Activated CD8-positive, alpha-beta T cell treated with anti-CD3 and anti-CD28 coated beads for 36 hours (primary cell): ENCODE measurements at places on chromosomes 1 and 21. TPM values are rescaled to one million over a fixed set of nuclear protein-coding genes. Genes with fewer than 3 reads are reported as not detected.

DNA sequence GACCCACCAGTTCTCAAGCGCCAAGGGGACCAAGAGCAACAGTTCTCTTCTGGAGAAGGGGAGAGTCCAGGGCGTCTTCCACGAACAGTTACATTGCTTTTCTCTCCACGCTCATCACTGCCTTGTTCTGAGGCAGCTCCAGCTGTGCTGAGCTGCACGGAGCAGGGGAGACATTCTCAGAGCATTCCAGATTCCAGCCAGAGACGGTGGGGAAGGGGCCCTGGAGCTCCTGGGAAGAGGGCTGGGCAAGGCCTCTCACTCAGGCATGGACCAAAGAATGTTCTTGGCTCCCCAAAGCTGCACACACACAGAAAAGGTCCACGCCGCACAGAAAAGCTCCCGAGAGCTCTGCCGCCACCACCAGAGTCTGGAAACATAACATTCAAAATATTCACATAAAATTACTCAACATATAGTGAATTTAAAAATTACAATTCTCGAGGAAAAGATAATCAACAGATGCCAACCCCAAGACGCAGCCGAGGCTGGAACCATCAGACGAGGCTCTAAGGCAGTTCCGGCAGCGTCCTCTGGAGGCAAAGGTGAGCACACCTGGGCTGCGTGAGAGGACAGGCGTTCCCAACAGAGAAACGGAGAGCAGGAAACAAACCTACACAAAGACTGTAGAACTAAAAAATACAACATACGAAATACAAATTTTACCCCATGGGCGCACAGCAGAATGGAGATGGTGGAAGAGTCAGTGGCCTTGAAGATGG, 40.5 kb downstream of the UBE2G2 start:
- peaks cover 15% of the 10 kb centered on the region for H3K4me1 ChIP-seq
- no peaks in the 10 kb centered on the region for H3K36me3 ChIP-seq
- H3K27ac ChIP-seq, result no peak overlapping the region
- H3K4me3 ChIP-seq, result no peak overlapping the region
- H3K27me3 ChIP-seq, result no peaks in the 10 kb centered on the region

DNA sequence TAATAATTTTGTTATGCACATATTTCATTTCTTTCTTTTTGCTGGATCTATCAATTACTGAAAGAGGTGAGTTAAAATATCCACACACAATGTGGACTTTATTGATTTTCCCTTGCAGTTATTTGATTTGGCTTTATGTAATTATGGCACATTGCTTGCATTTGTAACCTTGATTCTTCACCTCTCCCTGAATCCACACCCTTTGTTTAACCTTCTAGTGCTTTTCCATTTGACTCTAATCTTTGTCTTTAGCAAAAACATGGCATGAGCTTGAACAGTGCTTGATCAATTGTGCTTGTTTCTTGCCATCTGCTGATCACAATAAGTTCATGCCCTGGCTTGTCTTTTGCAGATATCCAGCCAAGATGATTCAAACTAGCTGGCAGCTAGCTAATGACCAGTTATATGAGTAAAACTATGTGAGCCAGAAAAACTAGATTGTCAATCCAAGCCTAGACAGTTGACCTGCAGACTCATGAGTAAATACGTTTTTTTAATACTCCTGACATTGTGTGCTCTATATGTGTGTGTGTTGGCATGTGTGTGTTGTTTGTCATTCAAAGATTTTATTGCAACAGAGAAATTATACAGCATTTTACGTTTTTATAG, 899.2 kb downstream of the NCAM2 start:
- no peaks in the 10 kb centered on the region for H3K27me3 ChIP-seq
- H3K27ac ChIP-seq, result no peak overlapping the region
- no peak overlapping the region for H3K4me3 ChIP-seq
- no peaks in the 10 kb centered on the region for H3K36me3 ChIP-seq
- H3K4me1 ChIP-seq, result no peaks in the 10 kb centered on the region
- DNase-seq, result no peak

- no peaks in the 10 kb centered on the region for H3K36me3 ChIP-seq
- DNase-seq, result no peak
- H3K4me3 ChIP-seq, result no peak overlapping the region
- no peaks in the 10 kb centered on the region for H3K27me3 ChIP-seq
Measured at GRCh38 chr1:50705699-50706098, 254.4 kb downstream of the FAF1 start.

DNA sequence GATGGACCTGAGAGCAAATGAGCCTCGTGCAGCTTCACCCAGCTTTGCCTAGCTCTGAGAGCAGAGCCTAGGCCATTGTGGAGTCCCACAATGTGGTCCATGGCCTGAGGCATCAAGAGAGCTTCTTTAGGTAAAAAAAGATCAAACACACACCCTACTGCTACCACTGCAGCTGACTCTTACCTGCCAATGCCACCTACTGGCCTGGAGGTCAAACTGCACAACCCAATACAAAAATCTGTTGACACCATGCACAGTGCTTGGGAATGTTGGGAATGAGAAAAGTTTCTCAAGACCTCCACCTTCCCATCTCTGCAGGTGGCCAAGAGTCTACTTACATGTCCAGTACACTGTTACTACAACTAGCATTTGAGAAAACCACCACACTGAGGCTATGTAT, 60.6 kb downstream of the UCHL5 start:
- H3K27me3 ChIP-seq, result no peaks in the 10 kb centered on the region
- no peak for DNase-seq
- no peak overlapping the region for H3K27ac ChIP-seq
- no peak overlapping the region for H3K4me3 ChIP-seq

- peaks cover 12% of the 10 kb centered on the region for H3K27me3 ChIP-seq
- H3K4me1 ChIP-seq, result peaks cover 13% of the 10 kb centered on the region
- H3K27ac ChIP-seq, result no peak overlapping the region
- no peak for DNase-seq
- H3K4me3 ChIP-seq, result no peak overlapping the region
- H3K36me3 ChIP-seq, result no peaks in the 10 kb centered on the region
Measured at GRCh38 chr1:4709641-4710040, 55.2 kb downstream of the AJAP1 start.

The APCS gene
- total RNA-seq, result not detected

The ANGPTL3 gene
- total RNA-seq, result not detected

The MXRA8 gene
- 0.92 TPM for total RNA-seq

The SH2D1B gene
- total RNA-seq, result not detected

The DCST2 gene
- total RNA-seq, result 0.36 TPM

The PRKAA2 gene
- total RNA-seq, result not detected
